CD8-positive, alpha-beta T cell (primary cell): ENCODE measurements at places on chromosomes 7 and 10.

- DNase-seq, result no peak
Observed at GRCh38 chr10:7773845-7774801, 13.7 kb downstream of the KIN start.

GRCh38 chr7:5418285-5418582 lies 5.4 kb downstream of the TNRC18 start:
- no peak for DNase-seq

- DNase-seq, result no peak
Observed at GRCh38 chr10:117928281-117928680, 118.5 kb downstream of the RAB11FIP2 start.

DNA sequence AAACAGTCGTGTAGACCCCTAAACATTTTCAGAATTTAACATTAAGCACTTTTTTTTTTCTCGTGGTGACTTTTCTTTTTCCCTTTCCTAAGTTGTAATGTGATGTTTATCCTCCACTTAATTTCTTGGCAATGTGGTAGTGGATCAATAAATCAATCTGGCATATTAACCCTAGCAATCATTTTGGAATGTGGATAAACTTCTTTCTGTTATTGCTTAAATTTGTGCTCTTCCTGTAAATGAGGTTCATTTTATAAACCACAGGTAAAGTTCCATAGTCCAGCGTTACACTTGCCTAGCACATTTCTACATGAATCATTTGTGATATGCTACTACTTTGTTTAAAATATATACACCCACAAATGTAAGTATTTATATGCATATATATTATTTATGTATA lies 247.4 kb upstream of the ETV1 start:
- DNase-seq, result no peak

GRCh38 chr10:60187691-60188090 lies 202.0 kb downstream of the ANK3 start:
- no peak for DNase-seq

- DNase-seq, result no peak
Observed at GRCh38 chr10:13420532-13421307, 72.6 kb upstream of the SEPHS1 start.

- DNase-seq, result no peak
Observed at GRCh38 chr10:102485093-102485784, 17.3 kb downstream of the ACTR1A start.

DNA sequence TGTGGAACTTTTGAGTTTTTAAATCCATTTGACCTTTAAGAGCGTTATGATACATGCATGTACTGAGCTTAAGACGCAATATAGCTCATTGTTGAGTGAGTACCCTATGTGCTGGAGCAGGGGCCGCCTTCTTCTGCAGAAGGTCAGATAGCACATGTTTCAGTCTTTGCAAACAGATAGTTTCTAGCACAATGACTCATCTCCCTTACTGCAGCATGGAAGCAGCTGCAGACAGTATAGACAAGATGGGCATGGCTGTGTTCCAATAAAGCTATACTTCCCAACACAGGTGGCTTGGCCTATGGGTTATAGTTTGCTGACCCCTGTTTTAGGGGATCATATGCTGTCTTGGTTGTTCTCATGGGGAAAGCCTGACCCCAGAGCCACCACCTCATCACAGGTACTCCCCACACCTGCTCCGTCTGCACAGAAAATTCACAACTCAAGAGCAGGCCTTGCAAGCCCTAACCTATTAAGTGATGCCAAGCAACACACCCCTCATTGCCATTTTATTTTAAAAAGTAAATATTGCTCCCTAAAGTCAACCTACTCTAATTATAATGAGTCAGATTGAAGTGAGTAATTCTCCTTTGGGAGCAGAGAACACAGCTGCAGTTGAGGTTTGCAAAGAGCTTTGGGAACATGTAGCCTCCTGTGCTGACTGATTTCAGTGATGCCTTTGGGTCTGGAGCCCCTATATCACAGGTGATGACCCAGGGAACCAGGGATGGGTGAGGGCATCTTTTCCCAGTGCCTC lies 330.1 kb downstream of the PAXIP1 start:
- no peak for DNase-seq

- DNase-seq, result no peak
Observed at GRCh38 chr7:97174303-97174702, 56.8 kb downstream of the SDHAF3 start.

- no peak for DNase-seq
Observed at GRCh38 chr10:76119515-76119914, 688.1 kb downstream of the LRMDA start.

DNA sequence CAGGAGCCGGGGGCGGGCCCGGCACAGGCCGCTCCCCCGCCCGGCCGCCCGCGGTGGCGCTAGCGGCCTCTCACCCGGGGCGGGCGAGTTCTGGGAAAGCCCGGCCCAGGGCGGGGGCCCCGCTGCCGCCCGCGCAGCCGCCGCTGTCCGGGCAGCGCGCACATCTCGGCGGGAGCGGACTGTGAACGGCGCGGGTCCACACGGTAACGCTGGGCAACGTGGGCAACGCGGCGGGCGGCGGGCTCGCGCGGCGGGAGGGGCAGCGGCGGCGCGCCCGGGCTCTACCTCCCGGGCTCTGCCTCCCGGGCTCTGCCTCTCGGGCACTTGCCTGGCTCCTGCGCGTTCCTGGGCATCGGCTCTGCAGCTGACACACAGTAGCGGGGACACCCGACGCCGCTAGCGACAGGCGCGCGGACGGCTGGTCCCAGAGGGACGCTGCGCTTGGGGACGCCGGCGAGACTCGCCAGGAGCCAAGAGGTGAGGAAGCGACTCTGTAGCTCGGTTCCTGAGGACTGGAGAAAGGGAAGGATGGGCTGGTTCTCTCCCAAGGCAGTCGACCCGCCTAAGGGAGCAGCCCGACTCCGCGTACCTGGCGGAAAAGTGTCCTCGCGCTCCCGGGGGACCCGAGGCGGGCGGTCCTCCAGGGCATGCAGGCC lies at the start of gene PLCE1:
PLCE1 (plus strand) TSS at position 150 of the 656 bp plus-strand sequence. CDS start 37,116 bp downstream, outside the sequence.
- DNase-seq, result no peak

GRCh38 chr7:18495412-18496340 lies at the start of gene HDAC9:
Gene HDAC9 (plus strand): TSS chr7:18495749. CDS start chr7:18496303, 554 bp downstream.
- no peak for DNase-seq

GRCh38 chr7:101990811-101991418 lies 173.5 kb downstream of the CUX1 start:
- DNase-seq, result no peak

DNA sequence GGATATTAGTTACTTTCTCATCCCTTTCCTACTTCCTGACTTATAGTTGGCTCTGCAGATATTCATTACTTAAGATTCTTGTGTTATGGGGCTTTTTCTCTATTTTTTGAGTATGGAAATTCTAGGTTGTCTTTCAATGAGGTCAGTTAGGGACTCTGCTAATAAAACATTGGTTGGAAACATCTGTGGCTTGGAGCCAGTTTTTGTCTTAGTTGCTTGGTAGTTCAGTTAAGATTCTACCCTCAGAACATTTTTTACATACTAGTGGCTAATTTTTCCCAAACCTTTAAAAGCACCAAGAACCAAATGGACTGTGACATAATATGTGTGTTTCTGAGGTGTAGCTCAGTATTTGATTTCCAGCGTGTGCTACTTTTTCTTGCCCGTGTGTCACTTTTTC lies 305.6 kb upstream of the FZD1 start:
- DNase-seq, result no peak

DNA sequence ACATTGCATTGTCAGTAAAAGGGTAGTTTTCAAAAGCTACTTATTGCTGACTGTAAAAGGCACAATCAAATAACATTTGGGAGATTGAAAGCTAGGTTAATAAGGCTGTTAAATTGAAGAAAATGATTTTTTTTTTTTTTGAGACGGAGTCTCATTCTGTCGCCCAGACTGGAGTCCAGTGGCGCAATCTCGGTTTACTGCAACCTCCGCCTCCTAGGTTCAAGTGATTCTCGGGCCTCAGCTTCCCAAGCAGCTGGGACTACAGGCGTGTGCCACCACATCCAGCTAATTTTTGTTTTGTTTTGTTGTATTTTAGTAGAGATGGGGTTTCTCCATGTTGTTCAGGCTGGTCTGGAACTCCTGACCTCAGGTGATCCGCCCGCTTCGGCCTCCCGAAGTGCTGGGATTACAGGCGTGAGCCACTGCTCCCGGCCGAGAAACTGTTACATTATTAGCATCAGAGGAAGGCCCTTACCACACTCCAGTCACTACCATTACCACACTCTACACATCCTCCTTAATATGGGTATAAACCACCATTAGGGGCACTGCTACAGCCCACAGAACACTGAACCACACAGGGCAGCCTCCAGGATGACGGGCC lies 1.0 kb downstream of the CYP51A1 start:
- DNase-seq, result no peak

DNA sequence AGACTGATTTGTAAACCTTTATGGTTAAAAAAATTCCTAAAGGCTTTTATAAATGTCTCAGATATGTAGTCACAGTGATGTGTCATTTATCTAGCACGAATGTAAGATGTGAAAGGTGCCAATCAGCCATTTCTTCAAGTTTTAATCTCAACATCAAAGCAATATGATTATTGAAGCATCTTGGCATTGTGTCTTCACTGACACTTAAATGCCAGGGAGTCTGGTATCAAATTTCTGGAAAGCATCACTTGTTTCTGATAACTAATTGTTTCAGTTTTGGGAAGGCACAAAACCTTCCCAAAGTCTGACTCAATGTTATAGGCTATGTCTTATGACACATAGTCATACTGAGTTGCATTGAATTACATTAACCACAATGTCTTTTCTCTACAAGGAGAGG lies 492.0 kb upstream of the CNTNAP2 start:
- DNase-seq, result no peak

- peak; percentile 61 for DNase-seq
Observed at GRCh38 chr7:142784716-142785115, 13.9 kb downstream of the PRSS2 start.

DNA sequence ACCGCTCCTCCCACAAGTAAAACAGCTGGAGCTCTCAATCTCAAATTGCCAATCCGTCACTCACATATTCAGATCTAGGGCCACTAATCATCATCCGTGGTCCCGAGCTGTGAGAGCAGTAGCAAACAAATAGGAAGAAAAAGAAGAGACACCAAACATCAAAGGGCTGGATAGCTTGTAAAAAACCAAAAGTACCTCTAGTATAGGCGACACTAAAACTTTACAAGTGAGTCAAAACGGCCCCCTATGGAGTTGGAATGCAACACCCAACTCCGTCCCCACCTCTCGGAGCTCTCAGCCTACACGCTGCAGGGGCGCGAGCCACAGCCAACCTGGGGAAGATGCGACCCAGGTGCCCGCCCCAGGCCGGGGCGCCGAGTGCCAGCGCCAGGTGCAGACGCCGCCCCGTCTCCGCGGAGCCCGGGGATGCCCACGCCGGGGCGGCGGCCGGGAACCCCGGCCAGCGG lies 581 bp downstream of the FAM3C start:
- peak; percentile 26 for DNase-seq

GRCh38 chr7:94109556-94109955 lies 105.4 kb upstream of the BET1 start:
- DNase-seq, result no peak

GRCh38 chr7:38323156-38323555 lies 49.7 kb upstream of the TARP start:
- DNase-seq, result no peak

GRCh38 chr10:124763267-124763666 lies 19.1 kb upstream of the FAM53B start:
- no peak for DNase-seq

DNA sequence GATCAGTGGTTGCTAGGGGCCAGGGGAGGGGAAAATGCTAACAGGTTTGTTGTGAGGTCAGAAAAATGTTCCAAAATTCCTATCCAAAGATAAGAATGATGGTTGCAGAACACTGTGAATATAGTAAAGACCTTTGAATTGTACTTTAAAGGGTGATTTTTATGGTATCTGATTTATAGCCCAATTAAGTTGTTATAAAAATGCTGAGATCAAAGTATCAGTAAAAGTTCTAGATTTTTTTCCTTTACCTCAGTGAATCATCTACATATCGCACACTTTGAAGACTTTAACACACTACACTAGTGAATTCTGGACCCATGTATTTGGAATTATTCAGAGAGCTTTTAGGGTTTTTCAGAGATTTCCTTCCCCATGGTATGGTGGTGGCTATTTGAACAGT lies 275.4 kb downstream of the WDR37 start:
- DNase-seq, result no peak

DNA sequence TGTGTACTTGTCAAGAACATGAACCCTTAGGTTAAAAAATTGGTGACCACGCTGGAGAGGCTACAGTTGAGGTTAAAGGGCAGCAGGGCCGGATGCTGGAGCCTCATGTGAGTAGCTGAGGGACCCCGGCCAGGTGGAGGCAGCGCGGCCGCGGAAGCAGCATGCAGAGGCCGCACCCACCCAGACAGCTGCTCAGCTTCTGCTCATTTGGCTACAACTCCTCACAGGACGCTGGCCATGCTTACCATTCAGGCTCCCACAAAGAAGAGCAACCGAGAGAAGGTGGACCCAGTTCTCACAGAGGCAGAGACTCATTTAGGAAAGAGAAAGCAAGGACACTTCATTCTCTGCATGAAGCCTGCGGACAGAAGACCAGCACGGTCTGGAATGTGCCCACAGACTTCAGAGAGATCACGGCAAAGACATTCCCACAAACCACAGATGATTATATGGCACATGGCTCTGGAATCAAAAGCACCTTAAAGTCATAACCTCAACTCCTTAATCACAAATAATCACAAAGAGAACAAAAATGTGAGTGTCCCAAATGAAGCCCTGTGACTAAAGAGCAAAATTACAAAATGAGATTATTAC lies 94.4 kb downstream of the VOPP1 start:
- DNase-seq, result no peak

DNA sequence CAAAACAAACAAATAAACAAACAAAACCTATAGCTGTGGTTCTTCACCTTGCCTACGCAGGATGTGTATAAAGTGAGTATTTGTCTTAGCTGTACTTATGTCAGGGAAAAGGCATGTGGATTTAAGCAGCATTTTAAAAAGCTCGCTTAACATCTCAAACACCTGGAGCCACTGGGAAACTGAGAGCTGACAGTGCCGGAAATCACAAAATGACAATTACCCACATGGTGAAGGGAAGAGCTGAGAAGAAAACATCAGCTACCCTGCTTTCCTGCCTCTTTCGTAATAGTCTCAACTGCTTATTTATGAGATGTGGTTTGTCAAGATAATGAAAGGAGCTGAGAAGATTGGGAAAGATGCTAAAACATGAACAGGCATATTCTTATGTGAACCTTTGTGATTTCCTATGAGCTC lies 31.1 kb upstream of the MSMB start:
- no peak for DNase-seq

GRCh38 chr10:60025279-60025678 lies 118.9 kb upstream of the CCDC6 start:
- no peak for DNase-seq

DNA sequence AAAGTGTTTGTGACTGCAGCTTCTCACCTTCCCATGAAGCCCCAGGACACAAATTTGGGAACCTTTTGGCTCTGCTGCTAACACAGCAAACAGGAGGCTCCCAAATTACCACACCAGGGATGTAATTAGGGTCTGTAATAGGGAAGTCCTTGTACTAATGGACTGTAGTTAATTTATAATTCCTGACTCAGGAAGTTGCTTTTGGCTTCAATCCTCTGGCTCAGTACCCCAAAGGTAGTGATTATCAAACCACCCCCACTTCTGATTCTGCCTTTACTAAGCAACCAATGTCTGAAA lies 3.8 kb upstream of the MALSU1 start:
- no peak for DNase-seq

GRCh38 chr10:72027498-72027897 lies 60.9 kb downstream of the SPOCK2 start:
- DNase-seq, result no peak

GRCh38 chr7:82677493-82677892 lies 233.9 kb upstream of the CACNA2D1 start:
- peak; percentile 70 for DNase-seq

GRCh38 chr7:50396856-50397255 lies 53.3 kb downstream of the FIGNL1 start:
- DNase-seq, result no peak
